ENCODE measurements at places on chromosomes 13 and 19. TPM values are rescaled to one million over a fixed set of nuclear protein-coding genes. Genes with fewer than 3 reads are reported as not detected.

PTGIR gene
- total RNA-seq, result 0.88 TPM

DNA sequence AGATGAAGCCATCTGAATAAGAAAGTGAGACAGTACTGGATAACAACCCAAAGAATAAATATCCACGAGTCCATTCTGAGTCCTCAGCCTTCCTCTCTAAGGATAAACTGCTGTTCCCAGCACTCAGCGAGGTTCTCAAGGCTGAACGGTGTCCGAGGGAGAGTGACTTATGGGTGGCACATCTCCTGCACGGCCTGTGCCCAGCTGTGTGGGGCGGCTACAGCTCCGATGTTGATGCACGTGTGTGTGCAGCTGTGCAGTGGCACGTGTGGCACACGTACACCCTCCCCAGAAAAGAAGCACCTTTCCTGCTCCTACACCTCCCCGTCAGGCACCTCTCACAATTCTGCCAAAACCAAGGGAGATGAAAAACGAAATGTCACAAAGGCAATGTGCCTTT is 45.0 kb downstream of the RAB20 start:
- no peak for DNase-seq

- no peak for DNase-seq
Observed at GRCh38 chr19:47209319-47210179, 21.4 kb downstream of the BBC3 start.

C1QTNF9B gene
- 2.6 TPM for total RNA-seq

LILRB1 gene
- not detected for total RNA-seq

MATK gene
- 11.2 TPM for total RNA-seq

- no peak for DNase-seq
Observed at GRCh38 chr13:24124789-24125476, 35.6 kb upstream of the SPATA13 start.

ATG4D gene
- 22.1 TPM for total RNA-seq

AMH gene
- total RNA-seq, result 0.35 TPM

GRCh38 chr13:59538512-59538911 is 625.2 kb downstream of the DIAPH3 start:
- no peak for DNase-seq

- DNase-seq, result no peak
Observed at GRCh38 chr13:112092453-112092852, 25.5 kb downstream of the SOX1 start.

DNA sequence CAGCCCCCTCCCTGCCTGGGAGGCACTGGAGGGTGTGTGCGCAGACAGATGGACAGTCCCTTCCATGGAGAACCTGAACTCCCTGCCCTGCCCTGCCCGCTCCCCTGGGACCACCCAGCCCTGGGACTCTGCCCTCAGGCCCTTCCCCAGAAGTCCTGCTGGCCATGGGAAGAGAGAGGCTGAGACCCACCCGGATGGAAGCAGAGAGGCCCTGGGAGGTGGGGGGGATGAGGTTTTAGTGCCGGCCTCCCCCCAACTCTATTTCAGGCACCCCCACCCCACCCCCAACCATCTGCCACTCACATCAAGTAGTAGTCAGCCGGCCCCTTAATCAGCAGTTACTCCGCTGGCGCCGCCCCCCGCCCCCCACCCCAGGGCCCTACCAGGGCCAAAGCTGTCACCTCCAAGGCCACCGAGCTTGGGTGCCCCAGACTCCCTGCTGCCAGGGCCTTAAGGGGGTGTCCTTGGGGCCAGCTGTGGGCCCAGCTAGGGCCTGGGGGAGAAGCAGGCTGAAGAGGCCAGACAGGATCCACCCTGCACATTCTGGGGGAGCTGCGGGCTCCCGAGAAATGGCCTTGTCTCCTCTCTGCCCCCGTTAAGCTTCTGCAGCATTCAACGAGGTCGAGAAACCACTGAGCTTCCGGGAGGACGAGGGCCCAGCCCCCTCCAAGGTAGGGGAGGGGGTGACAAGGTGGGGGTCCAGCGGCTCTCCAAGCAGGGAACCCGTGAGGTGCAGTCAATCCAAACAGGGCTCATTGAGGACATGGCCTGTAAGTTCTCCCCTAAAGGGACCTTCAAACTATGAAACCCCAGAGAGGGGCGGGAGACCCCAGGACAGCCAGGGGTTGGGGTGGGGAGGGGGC is 17.4 kb downstream of the NMRK2 start:
- no peak for DNase-seq

CCDC194 gene
- total RNA-seq, result 2.5 TPM

- no peak for DNase-seq
Observed at GRCh38 chr13:99926014-99926731, 45.4 kb downstream of the ZIC5 start.

CEACAM18 gene
- not detected for total RNA-seq

GRCh38 chr19:40663695-40664692 is 26.5 kb downstream of the NUMBL start:
- DNase-seq, result peak; percentile 68

RNF126 gene
- total RNA-seq, result 44.3 TPM

ZNF728 gene
- total RNA-seq, result 6.4 TPM

DNA sequence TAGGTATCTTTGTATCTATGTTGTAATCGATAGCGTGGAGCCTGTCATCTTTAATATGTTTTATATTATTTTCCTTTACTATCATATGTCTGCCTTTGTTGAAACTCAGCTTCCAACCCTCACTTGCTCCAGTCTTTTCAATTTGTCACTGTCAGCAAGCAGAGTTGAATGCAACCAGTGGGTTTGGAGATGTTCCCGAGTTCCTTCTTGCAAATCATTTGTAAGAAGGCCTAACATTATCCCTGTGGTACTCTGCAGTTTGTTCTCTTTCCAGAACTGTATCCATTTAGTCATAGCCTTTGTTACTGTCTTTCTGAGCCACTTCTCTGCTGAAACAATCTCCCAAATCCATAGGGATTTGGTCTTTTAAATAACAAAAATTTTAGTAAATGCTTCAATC is 41.8 kb downstream of the RNASEH2B start:
- DNase-seq, result no peak

TMEM145 gene
- not detected for total RNA-seq

KLK12 gene
- not detected for total RNA-seq

TLE6 gene
- 0.46 TPM for total RNA-seq

GRCh38 chr13:43650882-43651281 is 135.9 kb downstream of the ENOX1 start:
- DNase-seq, result no peak

GRCh38 chr19:1523412-1524286 is at the start of gene PLK5:
TSS of gene PLK5 (plus strand) at chr19:1524077. CDS start at chr19:1526997, 2,920 bp downstream.
- DNase-seq, result no peak

GRCh38 chr19:29680447-29680846 is 15.2 kb downstream of the PLEKHF1 start:
- DNase-seq, result no peak

DNA sequence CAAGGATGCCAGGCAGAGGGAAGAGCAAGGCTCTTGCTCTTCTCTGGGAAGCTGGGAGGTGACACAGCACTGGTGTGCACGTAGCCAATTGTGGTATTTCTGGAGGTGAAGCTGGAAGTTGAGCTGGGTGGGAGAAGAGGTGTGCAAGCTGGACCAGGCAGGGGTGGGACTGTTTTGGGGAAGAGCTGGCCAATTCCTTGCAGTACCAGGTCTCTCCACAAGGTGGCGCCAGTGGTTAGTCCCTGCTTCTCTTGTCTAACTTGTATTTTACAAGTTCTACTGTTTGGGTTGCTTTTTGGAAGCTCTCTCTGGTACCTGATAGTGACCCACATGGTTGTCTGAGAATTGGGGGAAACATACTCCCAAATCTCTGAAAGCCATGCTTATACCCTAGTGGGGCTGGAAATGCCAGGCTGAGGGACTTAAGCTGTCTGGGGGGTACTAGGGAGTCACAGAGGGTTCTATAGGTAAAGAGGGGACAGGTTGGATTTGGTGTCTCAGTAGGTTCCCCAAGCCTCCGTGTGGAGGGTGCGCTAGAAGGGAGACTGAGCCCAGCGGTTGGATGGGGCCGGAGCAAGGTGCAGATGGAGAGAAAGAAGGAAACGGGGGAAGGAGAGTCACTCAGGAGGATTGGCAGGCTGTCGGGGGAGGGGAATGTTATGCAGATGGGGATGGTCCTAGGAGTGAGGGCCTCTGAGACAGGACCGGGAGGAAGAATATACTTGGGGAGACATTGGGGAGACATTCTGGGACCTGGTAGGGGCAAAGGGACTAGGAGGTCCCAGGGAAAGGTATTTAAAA is 3.0 kb downstream of the HPN start:
- DNase-seq, result peak; percentile 50

- DNase-seq, result no peak
Observed at GRCh38 chr19:47352095-47352494, 3.0 kb downstream of the DHX34 start.

FPR2 gene
- total RNA-seq, result 0.58 TPM

SRRM5 gene
- total RNA-seq, result not detected

AMER2 gene
- total RNA-seq, result 0.09 TPM

GRCh38 chr13:74258961-74259360 is 124.8 kb upstream of the KLF12 start:
- no peak for DNase-seq

DNA sequence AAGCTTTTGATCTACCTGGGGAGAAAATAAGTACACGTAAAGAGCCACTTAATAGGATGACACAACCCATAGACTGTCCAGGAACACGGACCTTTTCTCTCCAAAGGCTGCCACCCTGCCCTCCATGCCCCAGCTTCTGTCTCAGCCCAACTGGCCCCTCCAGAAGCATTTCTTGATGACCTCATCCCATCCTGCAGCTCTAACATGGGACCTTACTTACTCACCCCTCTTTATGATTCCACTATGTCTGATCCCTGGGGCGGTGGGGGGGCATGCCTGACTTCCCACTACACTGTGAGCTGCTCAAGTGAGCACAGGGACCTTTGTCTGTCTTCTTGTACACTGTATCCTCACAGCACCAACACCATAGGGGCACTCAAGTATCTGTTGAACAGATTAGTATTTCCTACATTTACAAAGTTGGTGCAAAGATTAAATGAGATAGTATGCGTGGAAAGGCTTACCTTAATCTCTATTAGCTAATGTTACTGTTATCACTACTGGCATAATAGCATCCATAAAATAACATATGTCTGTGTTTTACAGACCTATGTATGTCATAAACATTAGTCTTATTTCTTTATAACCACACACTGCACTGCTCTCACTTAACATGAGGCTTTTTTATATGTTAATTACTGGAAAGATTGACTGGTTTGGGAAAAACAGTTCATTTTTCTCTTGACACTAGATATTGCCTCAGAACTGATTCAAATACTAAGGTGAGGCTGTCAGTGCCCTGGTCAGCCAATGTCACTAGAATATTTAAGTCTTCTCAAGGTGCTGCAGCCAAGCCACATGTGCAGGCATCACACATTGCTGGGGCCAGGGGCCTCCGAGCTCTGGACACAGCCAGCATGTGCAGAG is 100.9 kb downstream of the FOXO1 start:
- DNase-seq, result no peak

DNA sequence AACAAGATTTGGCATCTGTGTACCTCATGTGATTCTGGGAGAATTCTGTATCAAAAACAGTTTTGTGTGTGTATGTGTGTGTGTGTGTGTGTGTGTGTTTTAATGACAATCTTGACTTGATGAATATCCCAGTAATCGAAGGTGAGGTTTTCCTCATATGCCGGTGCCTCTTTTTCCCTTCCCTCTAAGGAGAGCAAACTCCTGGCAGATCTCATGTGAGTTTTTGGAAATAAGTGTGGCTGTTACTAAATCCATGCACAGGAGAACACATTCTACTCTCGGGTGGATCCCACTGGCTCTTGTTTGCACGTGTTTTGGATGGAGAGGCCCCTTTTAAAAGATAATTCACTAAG is 29.0 kb upstream of the CEBPG start:
- DNase-seq, result no peak

KIR3DL2 gene
- not detected for total RNA-seq

DNA sequence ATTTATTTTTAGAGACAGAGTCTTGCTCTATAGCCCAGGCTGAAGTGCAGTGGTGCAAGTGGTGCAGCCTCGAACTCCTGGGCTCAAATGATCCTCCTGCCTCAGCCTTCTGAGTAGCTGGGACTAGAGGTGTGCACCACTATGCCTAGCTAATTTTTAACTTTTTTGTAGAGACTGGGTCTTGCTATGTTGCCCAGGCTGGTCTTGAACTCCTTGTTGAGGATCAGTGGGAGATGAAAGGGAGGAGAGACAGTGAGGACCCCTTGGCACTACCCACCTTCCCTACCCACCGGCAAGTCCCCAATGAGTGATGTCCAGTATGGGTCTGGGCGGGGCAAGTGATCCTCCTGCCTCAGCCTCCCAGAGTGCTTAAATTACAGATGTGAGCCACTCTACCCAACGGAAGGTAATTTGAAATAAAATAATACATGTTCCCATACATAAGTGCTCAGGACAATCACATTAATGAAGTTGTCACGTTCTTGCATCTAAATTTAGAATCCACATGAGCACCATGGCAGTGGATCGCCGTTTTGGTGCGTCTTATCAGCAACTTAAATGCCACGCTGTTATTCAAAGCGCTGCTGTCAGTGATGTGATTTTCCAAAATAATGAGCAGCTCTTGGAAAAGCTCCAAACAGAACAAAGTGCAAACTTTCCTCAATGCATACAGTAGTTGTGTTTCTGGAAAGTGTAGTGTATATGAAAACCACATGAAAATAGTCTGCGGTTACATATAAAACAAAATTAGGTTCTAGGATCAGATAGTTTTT is 5.9 kb upstream of the ARL11 start:
- DNase-seq, result no peak

DNA sequence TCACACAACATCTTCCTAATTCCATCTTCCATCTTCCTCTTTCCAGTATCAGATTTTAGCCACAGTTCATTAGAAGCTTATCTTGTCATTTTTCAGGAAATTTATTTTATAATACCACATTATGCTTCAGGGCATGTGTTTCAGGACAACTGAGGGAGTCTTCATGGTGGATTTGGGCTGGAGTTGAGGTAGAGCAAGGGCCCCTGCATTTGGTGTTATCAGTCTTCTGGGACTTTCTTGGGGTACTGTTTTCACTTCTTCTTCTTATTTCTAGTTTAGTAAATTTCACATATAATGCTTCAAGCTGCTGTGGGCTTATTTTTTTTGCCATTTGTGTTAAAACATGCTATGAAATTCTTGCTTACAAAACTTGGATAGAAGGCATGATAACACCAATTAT is 188.7 kb downstream of the LHFPL6 start:
- no peak for DNase-seq

GRCh38 chr13:21355304-21355703 is 103.8 kb downstream of the ZDHHC20 start:
- DNase-seq, result no peak

DNA sequence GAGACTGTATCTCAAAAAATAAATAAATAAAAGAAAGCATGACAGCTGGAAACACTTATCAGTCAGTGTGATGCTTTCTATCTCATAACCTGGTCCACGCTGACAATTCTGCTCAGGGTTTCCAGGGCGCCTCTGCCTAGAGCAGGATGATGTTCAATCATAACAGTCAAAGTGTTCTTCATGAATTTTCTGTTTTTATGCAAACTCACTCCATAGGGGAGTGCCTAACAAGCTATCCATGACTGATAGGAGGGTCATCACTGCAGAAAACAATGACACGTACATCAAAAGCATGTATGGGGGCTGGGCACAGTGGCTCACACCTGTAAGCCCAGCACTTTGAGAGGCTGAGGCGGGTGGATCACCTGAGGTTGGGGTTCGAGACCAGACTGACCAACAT is 41.4 kb upstream of the ZNF83 start:
- DNase-seq, result no peak

- no peak for DNase-seq
Observed at GRCh38 chr19:13318190-13318589, 168.0 kb downstream of the IER2 start.

Measured in uterus (tissue), 4 donors.